Fibroblast of mammary gland (primary cell): ENCODE measurements at places on chromosomes 11 and 22.

- no peak for DNase-seq
These were observed 147.9 kb upstream of the TBCEL start for GRCh38 chr11:120875986-120876385.

DNA sequence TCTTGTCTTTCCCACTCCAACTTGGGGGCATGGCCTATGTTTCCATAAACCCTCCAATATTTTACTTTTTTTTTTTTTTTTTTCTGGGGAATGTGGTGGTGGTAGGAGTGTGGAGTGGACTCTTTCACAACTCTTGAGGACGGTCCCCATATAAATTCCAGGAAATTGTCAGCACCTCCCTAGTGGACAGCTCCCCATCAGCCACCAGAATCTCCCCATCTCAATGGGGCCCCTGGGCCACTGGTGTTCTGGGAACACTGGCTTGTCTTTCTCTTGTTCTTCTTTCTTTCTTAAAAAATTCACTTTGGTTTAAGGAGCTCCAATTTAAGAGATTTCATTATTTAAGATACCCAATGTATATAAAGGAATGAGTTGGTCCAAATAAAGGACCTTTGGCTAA is 74.1 kb downstream of the ADM start:
- DNase-seq: peak; percentile 45

DNA sequence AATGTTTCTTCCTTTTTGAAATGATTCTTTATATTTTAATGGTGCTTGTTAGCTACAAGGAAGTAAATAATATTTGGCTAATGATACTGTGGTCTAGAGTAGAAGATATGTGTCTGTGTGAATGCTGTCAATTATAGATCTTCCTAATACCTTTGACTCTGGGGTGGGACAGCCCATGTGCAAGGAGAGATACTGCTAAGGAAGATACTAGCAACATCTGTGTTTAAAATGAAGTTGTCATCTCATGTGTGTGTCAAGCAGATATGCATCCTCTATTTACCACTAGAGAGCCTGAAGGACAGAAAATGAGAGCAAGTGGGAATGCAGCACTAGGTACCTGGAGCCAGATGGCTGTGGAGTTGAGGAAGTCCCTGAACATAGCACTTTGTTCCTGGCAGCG is 34.1 kb downstream of the PPME1 start:
- DNase-seq: no peak

DNA sequence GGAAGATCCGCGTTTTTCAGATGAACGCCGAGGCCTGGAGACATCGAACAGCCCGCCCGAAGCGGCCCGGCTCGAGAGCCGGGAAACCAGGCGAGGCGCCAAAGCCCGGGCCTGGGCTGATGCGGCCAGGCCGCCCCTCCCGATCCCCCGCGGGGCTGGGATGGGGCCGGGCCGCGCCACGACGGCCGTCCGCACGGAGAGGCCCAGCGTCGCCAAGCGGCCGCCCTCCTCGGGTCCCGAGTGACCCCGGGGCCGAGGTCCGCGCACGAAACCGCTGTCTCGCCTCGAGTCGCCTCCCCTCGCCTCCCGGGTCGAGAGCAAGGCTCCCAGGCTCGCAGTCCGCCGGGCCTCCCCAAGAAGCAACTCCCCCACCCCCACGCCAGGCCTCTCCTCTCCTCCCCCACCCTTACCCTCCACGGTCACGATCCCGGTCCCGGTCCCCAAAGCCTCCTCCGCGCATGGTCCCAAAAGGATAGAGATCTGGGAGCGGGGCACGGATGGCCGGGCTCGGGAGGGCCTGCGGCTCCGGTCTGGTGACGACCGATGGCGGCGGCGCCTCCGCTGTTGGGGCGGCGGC is 482 bp downstream of the DDX17 start:
- DNase-seq: peak; percentile 49

GRCh38 chr11:68467201-68467834 is 6.8 kb downstream of the PPP6R3 start:
- DNase-seq: no peak
